ENCODE measurements at places on chromosomes 4 and X. TPM values are rescaled to one million over a fixed set of nuclear protein-coding genes. Genes with fewer than 3 reads are reported as not detected.

GRCh38 chr4:104488151-104488550 is 6.5 kb downstream of the CXXC4 start:
- no peak overlapping the region for H3K27ac ChIP-seq
- H3K36me3 ChIP-seq = no peaks in the 10 kb centered on the region
- peaks cover 5% of the 10 kb centered on the region for H3K4me1 ChIP-seq
- no peak for DNase-seq

GRCh38 chr4:87819281-87819919 is 13.4 kb upstream of the MEPE start:
- no peaks in the 10 kb centered on the region for H3K36me3 ChIP-seq
- no peak for DNase-seq
- no peak overlapping the region for H3K4me3 ChIP-seq

DNA sequence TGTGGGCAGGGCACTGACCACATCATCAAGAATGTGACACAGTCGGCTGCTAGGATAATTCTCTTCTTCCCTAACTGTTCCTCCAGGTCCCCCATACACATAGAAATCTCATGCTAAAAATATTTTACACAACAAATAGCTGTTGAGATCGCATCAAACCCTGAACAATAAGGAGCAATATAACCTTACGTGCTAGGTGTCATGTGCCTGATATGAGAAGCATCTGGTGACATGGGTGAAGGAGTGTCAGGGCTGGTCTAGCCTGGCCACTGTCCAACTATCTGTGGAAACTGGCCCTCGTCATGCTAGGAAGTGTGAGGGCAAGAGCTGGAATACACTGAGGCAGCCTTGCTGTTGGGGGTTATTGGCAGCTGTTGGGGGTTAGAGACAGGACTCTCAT is 167.3 kb upstream of the PGRMC2 start:
- no peaks in the 10 kb centered on the region for H3K27me3 ChIP-seq
- H3K27ac ChIP-seq = no peak overlapping the region
- no peak for DNase-seq
- no peak overlapping the region for H3K4me3 ChIP-seq
- H3K36me3 ChIP-seq = no peaks in the 10 kb centered on the region

DNA sequence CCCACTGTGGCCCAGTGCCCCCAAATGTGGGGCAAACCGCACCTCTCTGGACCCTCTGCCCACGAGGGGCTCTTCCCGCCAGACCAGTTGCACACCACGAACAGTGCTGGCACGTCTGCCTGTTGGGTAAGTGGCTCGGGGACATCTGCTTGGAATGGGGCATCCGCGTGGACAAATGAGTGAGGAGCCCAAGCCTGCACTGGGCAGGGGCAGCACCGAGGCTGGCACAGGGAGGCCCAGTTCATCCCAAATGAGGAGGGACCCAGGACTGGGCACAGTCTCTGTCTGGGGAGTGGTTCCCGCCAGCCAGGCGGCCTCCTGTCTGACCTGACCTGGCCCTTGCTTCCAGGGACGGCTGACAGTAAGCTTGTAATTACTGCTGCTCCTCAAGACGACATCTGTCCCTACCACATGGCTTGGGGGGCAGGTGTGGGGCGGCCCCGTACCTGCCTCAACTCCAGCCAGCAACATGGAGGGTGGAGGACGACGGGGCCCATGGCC is 3.2 kb downstream of the SPON2 start:
- no peak overlapping the region for H3K4me3 ChIP-seq
- H3K27ac ChIP-seq = no peak overlapping the region
- no peak for DNase-seq

The TKTL2 gene
- not detected for total RNA-seq

The CEP135 gene
- 24.5 TPM for total RNA-seq

GRCh38 chr4:8478801-8479744 is 38.5 kb downstream of the TRMT44 start:
- no peaks in the 10 kb centered on the region for H3K4me1 ChIP-seq
- peaks cover 6% of the 10 kb centered on the region for H3K36me3 ChIP-seq
- H3K27me3 ChIP-seq = no peaks in the 10 kb centered on the region
- H3K27ac ChIP-seq = no peak overlapping the region
- H3K4me3 ChIP-seq = no peak overlapping the region

The TLL1 gene
- not detected for total RNA-seq

DNA sequence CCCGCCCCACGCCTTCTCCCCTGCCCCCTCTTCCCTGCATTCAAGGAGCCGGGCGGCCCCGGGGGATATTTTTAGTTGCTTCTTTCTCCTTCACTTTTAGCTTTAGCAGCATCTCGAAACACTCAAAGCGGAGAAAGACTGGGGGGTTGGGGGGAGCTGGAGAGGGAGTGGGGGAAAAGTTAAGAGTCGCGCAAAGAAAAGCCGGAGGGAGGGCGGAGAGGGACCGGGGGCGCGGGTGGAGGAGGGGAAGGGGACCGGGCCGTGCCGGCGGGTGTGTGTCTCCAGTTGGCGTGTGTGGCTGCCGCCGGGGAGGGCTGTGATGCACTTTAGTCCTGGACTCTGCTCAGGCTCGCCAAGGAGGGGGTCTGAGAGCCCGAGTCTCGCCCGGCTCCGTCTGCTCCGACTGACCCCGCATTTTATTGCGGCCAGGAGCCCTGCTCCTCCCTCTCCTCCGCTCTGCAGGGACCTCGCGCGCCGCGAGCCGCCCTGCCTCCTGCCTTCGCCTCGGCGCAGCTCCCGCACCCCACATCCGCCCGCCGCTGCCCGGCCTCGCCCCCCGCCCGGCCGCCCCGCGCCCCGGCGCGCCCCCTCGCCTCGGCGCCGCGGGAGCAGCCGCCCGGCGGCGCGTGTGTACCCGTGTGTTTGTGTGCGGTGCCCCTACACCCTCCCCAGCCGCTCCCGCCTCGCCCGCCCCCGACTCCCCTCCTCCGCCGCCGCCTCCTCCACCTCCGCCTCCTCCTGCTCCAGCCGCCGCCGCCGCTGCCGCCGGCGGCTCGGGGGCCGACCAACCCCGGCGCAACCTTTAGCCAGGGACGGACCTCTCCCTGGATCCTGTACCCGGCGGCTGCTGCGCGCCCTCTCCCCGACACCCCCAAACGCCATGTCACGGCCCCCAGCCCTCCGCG is 1.4 kb downstream of the ZNF827 start:
- H3K36me3 ChIP-seq = no peaks in the 10 kb centered on the region
- DNase-seq = peak; percentile 55
- H3K4me3 ChIP-seq = peak overlapping the region; percentile 85
- H3K4me1 ChIP-seq = peaks cover 6% of the 10 kb centered on the region
- H3K27ac ChIP-seq = peak overlapping the region; percentile 63

- H3K4me3 ChIP-seq = no peak overlapping the region
- DNase-seq = no peak
- H3K27ac ChIP-seq = no peak overlapping the region
- H3K4me1 ChIP-seq = no peaks in the 10 kb centered on the region
- H3K27me3 ChIP-seq = no peaks in the 10 kb centered on the region
- no peaks in the 10 kb centered on the region for H3K36me3 ChIP-seq
These were observed 414.8 kb downstream of the OPHN1 start for GRCh38 chrX:68018248-68019203.

DNA sequence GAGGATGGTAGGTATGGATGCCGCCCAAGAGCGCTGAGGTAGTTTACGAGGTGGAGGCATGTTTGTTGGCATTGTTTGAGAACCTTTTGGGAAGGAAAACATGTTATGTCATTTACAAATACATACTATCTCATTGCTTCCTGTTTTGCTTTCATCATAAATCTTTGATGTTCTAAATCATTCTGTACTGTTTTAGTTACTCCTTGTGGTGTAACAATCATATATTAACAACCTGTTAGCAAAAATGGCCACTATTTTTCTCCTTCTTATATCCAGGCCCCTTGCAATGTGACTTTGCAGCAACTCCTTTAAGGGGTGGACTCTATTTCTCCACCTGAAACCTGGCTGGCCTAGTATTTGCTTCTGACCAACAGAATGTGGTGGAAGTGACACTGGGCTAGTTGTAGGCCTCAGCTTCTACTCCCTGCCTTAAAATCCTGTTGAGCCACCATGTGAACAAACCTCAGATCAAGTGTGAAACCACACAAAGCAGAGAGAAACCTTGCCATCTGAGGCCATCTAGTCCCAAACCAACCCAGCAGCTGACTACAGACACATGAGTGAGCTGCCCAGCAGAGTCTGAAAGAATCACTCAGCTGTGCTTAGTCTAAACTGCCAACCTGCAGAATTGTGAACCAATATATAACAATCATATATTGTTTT is 15.8 kb upstream of the CXorf38 start:
- H3K4me3 ChIP-seq = no peak overlapping the region
- no peaks in the 10 kb centered on the region for H3K27me3 ChIP-seq
- H3K36me3 ChIP-seq = peaks cover 39% of the 10 kb centered on the region
- no peak for DNase-seq

DNA sequence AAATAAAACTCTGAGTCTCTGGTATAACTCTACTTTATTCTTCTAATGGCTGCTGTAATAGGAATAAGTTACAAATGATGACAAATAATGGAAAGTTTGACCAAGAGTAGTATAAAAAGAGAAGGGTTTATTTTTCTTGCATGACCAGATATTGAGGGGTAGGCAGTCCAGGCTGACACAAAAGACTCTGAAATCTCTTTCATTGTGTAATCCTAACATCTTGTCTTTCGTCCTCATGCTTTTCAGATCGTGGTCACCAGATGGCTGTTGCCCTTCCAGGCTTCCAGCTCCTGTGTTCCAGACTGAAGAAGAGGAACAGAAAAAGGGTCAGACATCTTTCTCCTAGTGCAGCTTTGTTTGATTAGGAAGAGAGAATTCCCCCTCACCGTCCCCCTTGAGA is 176.9 kb upstream of the GK2 start:
- H3K27ac ChIP-seq = no peak overlapping the region
- H3K4me1 ChIP-seq = no peaks in the 10 kb centered on the region
- DNase-seq = no peak
- no peaks in the 10 kb centered on the region for H3K27me3 ChIP-seq

- H3K27ac ChIP-seq = no peak overlapping the region
- H3K36me3 ChIP-seq = no peaks in the 10 kb centered on the region
- H3K4me3 ChIP-seq = no peak overlapping the region
- no peaks in the 10 kb centered on the region for H3K27me3 ChIP-seq
- H3K4me1 ChIP-seq = no peaks in the 10 kb centered on the region
These were observed 28.2 kb downstream of the TMEM154 start for GRCh38 chr4:152651473-152652060.

DNA sequence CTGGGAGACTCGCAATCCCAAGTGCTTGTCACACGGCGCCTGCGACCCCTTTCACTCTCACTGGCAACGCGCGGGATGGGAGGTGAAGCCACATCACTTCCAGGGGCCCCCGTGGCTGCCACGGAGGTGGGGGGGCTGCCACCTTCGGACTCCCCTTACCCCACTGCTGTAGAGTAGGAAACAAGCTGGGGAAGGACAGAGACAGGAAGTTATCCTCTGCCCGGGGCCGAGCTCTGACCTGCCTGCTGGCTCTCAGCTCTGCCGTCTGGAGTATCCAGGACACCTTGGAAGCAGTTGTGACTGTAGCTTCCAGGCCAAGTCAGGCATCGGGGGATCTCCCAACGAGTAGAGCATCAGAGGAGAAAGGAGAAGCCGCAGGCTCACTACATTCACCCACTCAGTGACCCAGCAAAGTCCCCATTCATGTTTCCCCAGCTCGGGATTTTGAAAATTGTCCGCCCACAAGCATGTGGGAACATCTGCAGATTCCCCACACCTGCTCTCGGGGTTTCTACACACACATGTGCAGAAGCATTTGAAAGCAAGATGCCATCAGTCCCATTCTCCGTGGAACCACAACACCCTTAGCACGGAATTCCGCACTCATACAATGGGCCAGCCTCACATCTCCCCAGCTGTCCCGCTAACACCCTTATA is 10.8 kb downstream of the PDZD4 start:
- peak overlapping the region; percentile 20 for H3K4me3 ChIP-seq
- H3K36me3 ChIP-seq = no peaks in the 10 kb centered on the region
- no peak for DNase-seq
- peaks cover 19% of the 10 kb centered on the region for H3K4me1 ChIP-seq

- no peak for DNase-seq
- no peak overlapping the region for H3K27ac ChIP-seq
- H3K36me3 ChIP-seq = no peaks in the 10 kb centered on the region
- no peak overlapping the region for H3K4me3 ChIP-seq
These were observed 75.6 kb downstream of the FHIP1A start for GRCh38 chr4:151484396-151485102.

- peak overlapping the region; percentile 84 for H3K4me3 ChIP-seq
- H3K36me3 ChIP-seq = no peaks in the 10 kb centered on the region
- H3K4me1 ChIP-seq = peaks cover 2% of the 10 kb centered on the region
- no peak overlapping the region for H3K27ac ChIP-seq
- DNase-seq = no peak
These were observed 297 bp upstream of the MTMR8 start for GRCh38 chrX:64395568-64395929.

GRCh38 chr4:1505511-1506460 is 99.5 kb upstream of the NKX1-1 start:
- no peak for DNase-seq
- no peaks in the 10 kb centered on the region for H3K36me3 ChIP-seq
- no peaks in the 10 kb centered on the region for H3K4me1 ChIP-seq
- no peak overlapping the region for H3K4me3 ChIP-seq
- no peaks in the 10 kb centered on the region for H3K27me3 ChIP-seq
- no peak overlapping the region for H3K27ac ChIP-seq

DNA sequence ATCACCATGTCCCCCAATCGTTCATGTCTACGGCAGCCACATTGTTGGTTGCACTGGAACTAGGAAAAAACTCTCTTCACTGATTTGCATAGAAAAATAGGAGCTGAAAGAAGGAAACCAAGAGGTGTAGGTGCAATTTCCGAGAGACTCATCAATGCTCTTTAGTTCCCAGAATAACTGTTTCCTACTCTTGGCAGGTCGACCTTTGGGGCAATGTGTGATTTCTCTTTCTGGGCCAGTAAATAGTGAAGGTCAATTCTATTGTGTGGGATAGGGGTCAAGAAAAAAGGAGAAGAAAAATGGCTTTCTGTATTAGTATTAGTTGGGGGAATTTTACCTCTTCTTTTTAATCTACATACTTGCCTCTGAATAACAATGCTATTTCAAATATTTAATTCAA is 55.9 kb upstream of the PDE5A start:
- no peak overlapping the region for H3K27ac ChIP-seq
- no peak for DNase-seq
- no peaks in the 10 kb centered on the region for H3K27me3 ChIP-seq

The ATP2B3 gene
- not detected for total RNA-seq

- H3K4me1 ChIP-seq = no peaks in the 10 kb centered on the region
- H3K4me3 ChIP-seq = no peak overlapping the region
- no peak for DNase-seq
- no peaks in the 10 kb centered on the region for H3K27me3 ChIP-seq
- H3K36me3 ChIP-seq = no peaks in the 10 kb centered on the region
- no peak overlapping the region for H3K27ac ChIP-seq
These were observed 60.2 kb downstream of the KCNIP4 start for GRCh38 chr4:21888195-21888976.

The PAGE5 gene
- total RNA-seq = 0.53 TPM

The PPP2R2C gene
- not detected for total RNA-seq
